ENCODE measurements at places on chromosomes 2 and 18.

GRCh38 chr18:74457725-74458421 lies 765 bp upstream of the DIPK1C start:
- no peak for DNase-seq

DNA sequence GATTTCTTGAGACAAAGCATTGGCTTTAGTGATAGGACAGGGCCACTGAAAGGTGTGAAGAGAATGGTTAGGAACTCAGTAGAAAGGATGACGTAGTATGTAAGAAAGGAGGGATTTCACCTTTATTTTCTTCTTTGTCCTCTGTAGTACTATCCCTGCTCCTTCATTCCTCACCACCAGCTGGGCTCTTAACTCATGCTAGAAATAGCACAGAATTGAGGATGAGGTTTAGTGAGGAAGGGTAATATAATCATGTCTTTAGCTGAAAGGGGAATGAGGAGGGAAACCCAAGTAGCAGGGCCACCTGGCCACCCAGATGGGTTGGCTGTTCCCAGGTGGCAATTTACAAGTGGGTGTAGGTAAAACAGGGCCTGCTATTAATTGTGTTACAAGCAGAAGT lies 15.2 kb downstream of the ACVR2A start:
- DNase-seq, result peak; percentile 60

- DNase-seq, result no peak
These were observed 215.6 kb upstream of the NABP1 start for GRCh38 chr2:191462370-191462769.

DNA sequence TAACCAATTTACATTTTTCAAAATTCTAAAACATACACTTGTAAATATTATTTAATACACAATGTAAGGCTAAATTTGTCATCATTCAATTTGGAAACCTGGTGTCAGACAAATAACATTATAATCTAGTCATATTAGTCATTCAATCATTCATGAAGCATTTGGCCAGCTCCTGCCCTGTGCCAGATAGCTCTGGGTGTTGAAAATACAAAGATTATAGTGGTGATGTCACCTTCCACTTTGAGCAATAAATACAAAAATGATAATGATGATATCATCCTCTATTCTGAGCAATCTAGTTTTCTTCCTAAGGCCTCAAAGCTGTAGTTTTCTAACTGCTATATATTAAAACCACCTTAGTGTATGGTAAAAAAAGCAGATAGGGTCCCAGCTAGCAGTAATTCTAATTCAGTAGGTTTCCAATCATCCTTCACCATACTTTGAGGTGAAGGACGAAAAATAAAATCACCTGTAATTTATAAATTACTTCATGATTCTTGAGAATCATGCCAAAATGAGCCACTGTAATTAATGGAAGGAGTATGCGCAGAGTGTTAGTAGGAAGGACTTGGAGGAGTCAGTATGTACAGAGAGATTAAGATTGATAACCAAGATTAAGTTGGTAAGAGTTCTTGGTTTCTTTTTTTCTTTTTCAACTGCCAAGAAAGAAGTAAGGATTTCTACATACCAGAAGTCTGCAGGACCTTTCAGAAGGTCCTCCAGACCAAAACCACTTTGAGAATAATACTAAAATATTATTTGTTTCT lies 23.2 kb downstream of the MEMO1 start:
- DNase-seq, result no peak
